ENCODE measurements at places on chromosomes 16 and 17. TPM values are rescaled to one million over a fixed set of nuclear protein-coding genes. Genes with fewer than 3 reads are reported as not detected.

The PPL gene
- 0.55 TPM for polyA plus RNA-seq

The UBALD2 gene
- 4.3 TPM for polyA plus RNA-seq

The TBX6 gene
- not detected for polyA plus RNA-seq

The GPR179 gene
- not detected for polyA plus RNA-seq

The UMOD gene
- polyA plus RNA-seq = not detected

The ZMYND15 gene
- not detected for polyA plus RNA-seq

The PRSS8 gene
- not detected for polyA plus RNA-seq

The ACSM2B gene
- polyA plus RNA-seq = not detected

The CHMP6 gene
- 30.2 TPM for polyA plus RNA-seq
